Ascending aorta (tissue), 2 donors: ENCODE measurements at places on chromosomes 13 and 19. TPM values are rescaled to one million over a fixed set of nuclear protein-coding genes. Genes with fewer than 3 reads are reported as not detected.

The DCT gene
- total RNA-seq, result not detected

GRCh38 chr19:4694211-4694987 is 24.3 kb upstream of the MYDGF start:
- H3K36me3 ChIP-seq, result peaks cover 83% of the 10 kb centered on the region
- H3K4me3 ChIP-seq, result no peak overlapping the region
- no peak for DNase-seq
- peak overlapping the region; percentile 3 for H3K27ac ChIP-seq
- H3K4me1 ChIP-seq, result no peaks in the 10 kb centered on the region

The IL4I1 gene
- 0.96 TPM for total RNA-seq

DNA sequence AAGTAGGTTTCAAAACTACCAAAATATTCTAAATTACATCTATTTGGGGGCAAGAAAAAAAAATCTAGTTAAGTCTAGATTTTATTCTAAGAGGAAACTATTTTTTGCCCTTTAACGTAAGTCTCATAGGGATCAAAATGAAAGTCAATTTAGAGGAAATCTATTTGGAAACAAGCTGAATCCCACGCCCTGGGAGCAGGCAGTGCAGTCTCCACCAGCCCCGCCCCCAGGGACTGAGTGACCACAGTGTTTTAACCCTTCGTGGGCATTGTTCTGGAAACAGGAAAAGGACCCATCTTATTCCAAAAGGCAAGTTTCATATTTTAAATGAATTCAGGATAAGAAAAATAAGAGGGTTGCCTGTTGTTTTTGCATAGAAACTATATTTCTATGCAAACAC is 209.7 kb downstream of the SPRY2 start:
- peaks cover 12% of the 10 kb centered on the region for H3K4me1 ChIP-seq
- peak overlapping the region; percentile 57 for H3K4me3 ChIP-seq
- DNase-seq, result peak; percentile 78

GRCh38 chr13:108760129-108760528 is 130.7 kb downstream of the MYO16 start:
- H3K27ac ChIP-seq, result no peak overlapping the region
- no peaks in the 10 kb centered on the region for H3K4me1 ChIP-seq
- DNase-seq, result no peak
- no peaks in the 10 kb centered on the region for H3K36me3 ChIP-seq

DNA sequence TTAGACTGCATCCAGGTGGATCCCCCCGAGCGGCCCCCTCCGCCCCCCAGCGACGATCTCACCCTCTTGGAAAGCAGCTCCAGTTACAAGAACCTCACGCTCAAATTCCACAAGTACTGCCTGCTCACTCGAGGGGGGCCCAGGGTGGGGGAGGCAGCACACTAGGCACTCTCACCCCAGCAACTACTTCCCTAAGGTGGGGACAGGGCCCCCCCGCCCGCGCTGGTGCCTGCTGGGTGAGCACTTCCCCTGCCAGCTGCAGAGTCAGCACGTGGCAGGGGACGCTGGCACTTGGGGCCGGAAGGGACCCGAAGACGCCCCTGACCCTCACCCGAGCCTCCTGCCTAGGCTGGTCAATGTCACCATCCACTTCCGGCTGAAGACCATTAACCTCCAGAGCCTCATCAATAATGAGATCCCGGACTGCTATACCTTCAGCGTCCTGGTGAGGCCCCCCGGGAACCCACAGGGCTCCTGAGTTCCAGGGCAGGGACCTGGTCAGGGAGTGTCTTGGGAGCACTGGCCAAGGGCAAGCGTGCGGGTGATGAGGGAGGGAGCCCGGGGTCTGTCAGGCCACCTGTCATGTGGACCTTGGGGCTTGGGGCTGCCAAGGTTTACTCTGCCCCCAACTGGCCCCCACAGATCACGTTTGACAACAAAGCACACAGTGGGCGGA is 5.2 kb downstream of the MCOLN1 start:
- no peaks in the 10 kb centered on the region for H3K27me3 ChIP-seq
- no peak overlapping the region for H3K4me3 ChIP-seq
- H3K27ac ChIP-seq, result no peak overlapping the region
- DNase-seq, result no peak

The ZNF578 gene
- total RNA-seq, result not detected

DNA sequence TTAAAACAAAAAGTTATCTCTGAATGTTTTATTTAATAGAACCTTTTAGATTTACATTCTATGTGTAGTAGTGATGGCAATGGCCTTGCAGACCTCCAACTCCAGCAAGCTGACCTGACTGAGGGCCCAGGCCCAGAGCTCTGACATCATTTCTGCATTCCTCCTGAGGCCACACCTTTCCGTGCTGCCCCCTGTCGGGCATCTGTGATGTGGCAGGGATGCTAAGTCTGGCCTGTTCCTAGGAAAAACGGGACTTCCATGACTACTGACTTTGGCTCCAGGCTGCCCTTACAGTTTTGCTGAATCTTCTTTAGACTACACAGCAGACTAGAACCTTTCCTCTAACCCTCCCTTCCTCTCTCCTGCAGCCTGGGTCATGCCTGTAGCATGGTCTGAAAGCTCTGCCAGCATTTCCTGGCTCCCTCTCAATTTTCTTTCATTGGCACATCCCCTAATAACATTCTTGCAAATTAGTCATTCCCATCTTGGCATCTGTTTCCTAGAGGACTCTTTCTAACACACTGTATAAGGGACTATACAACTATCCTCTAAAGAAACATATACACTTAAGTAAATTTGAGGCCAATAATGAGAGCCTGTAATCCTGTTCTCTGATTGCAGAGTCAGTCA is 249.1 kb downstream of the GPC5 start:
- no peaks in the 10 kb centered on the region for H3K4me1 ChIP-seq
- no peaks in the 10 kb centered on the region for H3K27me3 ChIP-seq
- no peak overlapping the region for H3K27ac ChIP-seq

DNA sequence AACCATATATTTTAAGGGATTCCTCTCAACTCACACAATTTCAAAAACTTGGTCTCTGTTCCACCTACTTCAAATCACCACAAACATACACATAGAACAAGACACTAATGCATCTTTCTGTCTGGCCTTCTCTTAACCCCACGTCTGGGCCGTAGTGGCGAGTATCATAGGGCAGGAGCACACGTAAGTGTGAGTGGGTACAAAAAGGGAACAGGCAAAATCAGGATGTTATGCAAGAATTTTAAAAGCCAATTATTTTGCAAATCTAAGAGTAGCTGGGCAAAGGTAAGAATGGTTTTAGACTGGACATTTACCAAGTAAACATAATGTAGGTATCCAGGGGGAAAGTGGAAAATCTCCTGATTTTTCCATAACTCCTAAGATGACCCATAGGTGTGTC is 35.1 kb downstream of the MTMR6 start:
- no peak for DNase-seq
- no peaks in the 10 kb centered on the region for H3K27me3 ChIP-seq
- peaks cover 18% of the 10 kb centered on the region for H3K36me3 ChIP-seq
- no peak overlapping the region for H3K4me3 ChIP-seq
- no peak overlapping the region for H3K27ac ChIP-seq

The ZNF845 gene
- 3.1 TPM for total RNA-seq

The SHANK1 gene
- total RNA-seq, result 1.3 TPM

GRCh38 chr19:18657590-18658365 is 20.9 kb downstream of the KLHL26 start:
- H3K27ac ChIP-seq, result peak overlapping the region; percentile 94
- DNase-seq, result peak; percentile 90
- H3K4me1 ChIP-seq, result peaks cover 48% of the 10 kb centered on the region

DNA sequence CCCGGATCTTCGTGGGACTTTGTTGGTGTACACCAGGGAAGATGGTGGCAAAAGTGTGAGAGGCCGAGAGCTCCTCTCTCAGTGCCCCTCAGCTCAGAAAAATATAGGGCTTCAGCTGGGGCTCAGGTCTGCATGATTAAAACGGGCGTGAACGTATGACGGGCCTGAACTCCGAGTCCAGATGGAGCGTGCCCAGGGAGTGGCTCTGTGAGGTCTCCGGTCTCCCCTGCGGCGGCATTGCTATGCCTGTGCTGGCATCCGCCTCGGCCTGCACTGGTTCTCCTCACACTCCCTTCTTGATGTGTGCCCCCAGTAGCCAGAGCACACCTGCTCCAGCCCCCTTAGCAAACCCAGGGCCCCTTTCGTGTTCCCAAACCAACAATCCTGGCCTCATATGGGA is 82.0 kb downstream of the TEX29 start:
- no peaks in the 10 kb centered on the region for H3K4me1 ChIP-seq
- H3K4me3 ChIP-seq, result no peak overlapping the region
- no peaks in the 10 kb centered on the region for H3K36me3 ChIP-seq
- DNase-seq, result no peak
- no peak overlapping the region for H3K27ac ChIP-seq
